CD4-positive, alpha-beta memory T cell (primary cell): ENCODE measurements at places on chromosomes 13 and 19.

GRCh38 chr13:51934461-51935087 is 72.8 kb downstream of the CCDC70 start:
- no peak for DNase-seq

DNA sequence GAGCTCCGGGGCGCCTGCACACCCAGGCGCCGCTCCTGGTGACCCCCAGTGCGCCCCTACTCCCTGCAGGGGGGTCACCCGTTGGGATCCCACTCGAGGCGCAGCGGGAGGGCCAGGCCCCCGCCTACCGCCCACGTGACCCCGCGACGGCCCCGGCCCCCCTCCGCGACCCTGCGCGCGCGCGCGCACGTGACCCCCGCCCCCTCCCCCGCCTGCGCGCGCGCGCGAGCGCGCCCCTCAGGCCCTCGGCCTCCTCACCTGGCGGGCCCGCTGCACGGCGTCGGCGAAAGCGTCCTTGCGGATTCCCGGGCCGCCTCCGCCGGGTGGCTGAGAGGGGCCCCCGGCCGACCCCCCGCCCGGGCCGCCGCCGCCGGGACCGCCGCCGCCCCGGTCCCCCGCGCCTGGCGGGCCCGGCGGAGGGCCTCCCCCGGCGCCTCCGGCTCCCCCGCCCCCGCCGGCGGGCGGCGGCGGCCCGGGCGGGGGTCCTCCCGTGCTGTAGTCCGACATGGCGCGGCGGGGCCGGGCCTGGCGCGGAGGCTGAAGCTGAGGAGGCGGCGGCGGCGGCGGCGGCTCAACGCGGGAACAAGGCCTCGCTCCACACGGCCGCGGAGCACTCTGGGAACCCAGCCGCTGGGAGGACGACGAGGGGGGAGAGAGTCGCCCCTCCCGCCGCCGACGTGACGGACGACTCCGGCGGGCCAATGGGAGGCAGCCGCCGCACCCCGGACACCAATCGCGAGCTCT is at the start of gene KHSRP:
TSS of gene KHSRP (minus strand) at position 617 of the 744 bp plus-strand sequence. CDS start at position 507, 110 bp downstream.
- no peak for DNase-seq

DNA sequence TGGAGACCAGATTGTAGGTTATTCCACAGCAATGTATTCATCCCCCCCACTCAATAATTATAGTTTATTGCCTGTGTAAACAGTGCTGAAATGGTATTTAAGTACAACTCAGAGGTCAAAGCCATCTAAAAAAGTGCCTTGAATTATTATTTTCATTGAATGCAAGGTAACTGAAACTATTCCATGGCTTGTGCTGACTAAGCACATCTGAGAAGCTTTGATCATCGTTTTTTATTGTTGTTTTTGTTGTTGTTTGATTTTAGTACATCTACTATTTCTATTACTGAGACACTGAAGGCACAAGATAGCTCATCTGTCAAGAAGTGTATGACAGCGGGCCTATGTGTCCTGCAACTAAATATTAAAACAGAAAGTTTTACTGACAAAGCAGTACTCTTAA is 308.0 kb downstream of the OXGR1 start:
- no peak for DNase-seq

DNA sequence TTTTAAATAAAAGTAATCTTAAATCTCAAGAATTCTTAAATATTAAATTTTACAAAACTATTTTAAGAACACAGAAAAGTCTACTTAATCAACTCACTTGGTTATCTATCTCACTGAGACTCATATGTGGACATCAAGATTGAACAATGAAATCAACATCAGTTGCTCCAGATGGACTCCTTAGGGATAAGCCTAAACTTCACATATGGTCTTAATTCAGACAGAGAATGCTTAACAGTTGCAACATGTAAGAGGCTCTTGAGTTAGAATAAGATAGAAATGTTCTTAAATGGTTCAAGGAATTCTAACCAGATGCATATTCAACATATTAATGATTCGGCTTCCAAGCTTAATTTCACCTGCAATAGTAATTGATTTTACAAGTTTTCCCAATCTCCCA is 1730.9 kb downstream of the PCDH9 start:
- DNase-seq, result no peak

DNA sequence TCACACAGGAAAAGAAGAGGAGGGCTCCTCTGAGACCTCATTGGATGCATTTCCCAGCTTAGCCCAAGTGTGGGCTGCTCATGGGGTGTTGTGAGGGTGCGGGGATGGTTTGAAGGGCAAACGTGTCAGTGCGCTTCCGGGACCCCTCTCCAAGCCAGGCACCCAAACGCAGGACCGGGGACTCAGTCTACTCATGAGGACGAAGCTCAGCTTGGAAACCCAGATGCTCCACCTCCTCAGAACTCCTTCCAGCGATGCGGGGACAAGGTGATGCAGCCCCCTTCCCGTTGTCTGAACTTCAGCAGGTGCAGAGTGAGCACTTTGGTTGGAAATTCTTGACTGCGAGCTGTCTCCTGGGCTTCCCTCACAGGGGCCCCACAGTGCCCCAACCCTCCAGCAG is 33.1 kb upstream of the MTIF3 start:
- no peak for DNase-seq

DNA sequence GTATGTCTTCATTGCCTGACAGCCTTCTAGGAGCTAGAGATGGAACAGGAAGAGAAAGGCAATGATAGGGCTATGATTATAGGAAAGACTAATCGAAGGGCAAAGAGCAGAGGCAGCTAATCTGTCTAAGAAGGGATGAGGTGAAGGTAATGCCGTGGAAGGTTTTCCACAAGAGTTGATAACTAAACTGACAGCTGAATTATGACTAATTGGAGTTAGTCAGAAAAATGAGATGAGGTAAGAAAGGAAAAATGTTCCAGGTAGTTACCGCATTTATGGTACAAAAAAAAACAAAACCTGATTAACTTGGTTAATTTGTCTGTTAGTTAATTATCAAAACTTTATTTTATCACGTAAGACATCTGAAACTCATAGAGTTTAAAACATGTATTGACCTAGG is 260.3 kb downstream of the SLITRK6 start:
- DNase-seq, result no peak

DNA sequence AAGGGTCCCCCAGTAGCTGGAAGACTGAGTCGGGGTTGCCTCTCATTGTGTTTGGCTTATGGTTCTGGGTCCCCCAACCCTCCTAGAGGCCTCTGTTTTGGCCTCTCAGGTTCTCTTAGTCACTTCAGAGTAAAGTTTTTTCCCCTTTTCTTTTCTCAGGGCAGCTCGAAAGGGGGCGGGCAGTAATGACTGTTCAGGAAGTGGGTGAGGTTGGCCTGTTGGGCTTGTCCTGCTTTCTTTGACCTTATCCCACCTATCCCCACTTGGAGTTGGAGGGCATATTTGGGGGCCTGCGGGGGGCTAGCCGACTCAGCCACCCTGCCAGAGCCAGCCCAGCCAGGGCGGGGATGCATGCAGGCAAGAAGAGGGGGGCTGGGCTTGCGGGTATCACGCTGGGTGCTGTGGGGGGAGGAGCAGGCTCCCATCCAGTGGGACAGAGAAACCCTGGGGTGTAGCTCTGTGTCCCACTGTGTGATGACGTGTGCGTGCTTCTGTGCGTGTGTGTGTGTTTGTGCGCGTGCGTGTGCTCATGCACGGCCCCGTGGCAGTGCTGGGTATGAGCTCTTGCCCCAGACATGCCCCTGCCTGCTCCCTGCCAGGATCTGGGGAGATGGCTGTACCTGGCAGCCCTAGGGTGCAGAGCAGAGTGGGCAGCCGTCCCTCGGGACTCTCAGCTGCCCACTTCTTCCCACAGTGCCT is 1.4 kb downstream of the CIC start:
- peak; percentile 80 for DNase-seq

- no peak for DNase-seq
These were observed 6.8 kb upstream of the CCDC124 start for GRCh38 chr19:17926044-17926443.

DNA sequence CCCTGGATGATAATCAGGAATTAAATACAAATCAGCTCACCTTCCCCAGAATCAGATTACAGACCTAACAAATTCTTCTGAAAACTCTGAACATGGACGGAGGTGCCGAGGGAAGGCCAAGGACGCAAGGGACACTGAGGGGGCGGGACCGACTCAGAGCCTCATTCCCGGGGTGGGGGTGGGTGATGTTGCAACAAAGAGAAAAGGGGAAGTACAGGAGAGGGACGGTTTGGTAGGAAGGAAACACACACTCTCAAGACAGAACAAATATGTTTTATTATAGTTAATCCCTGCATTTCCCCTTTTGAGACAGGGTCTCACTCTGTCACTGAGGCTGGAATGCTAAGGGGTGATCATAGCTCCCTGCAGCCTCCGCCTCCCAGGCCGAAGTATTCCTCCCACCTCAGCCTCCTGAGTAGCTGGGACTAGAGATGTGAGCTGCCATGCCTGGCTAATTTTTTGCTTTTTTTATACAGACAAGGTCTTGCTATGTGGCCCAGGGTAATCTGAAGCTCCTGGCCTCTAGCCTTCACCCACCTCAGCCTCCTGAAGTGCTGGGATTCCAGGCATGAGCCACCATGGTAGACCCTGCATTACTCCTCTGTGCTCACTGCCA is 786 bp upstream of the LILRA2 start:
- no peak for DNase-seq

DNA sequence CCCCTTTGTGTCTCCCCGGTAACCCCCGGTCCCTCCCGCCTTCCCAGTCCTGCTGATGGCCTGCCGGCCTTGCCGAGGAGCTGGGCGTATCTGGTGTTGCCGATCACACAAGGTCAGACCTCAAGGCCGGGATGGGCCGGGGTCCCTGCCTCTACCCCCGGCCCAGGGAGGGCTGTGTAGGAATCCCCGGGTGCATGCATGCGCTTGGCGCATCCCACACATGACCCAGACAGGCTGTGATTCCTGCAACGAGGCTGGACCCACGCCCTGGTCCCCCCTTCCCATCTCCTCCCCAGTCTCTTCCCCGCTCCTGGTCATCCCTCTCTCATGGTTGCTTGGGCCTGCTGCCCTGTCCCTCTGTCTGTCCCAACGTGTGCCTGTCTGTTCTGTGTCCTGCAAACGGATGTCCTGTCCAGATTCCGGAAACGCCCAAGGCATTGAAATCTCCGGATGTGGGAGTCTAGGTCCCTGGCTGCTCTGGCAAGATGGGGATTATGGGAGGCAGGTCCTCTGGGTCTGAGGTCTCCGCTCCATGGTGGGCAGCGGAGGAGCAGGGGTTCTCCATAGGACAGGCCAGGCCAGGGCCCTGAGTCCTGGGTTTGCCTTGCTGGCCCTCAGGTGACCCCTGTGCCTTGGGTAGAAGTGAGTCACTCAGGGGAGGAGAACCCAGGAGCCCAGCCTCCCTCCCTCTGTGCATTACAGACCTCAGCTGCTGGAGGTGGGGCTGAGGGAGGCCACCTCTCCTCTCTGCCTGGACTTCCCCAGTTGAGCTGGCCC is 1.6 kb downstream of the PKN1 start:
- no peak for DNase-seq

DNA sequence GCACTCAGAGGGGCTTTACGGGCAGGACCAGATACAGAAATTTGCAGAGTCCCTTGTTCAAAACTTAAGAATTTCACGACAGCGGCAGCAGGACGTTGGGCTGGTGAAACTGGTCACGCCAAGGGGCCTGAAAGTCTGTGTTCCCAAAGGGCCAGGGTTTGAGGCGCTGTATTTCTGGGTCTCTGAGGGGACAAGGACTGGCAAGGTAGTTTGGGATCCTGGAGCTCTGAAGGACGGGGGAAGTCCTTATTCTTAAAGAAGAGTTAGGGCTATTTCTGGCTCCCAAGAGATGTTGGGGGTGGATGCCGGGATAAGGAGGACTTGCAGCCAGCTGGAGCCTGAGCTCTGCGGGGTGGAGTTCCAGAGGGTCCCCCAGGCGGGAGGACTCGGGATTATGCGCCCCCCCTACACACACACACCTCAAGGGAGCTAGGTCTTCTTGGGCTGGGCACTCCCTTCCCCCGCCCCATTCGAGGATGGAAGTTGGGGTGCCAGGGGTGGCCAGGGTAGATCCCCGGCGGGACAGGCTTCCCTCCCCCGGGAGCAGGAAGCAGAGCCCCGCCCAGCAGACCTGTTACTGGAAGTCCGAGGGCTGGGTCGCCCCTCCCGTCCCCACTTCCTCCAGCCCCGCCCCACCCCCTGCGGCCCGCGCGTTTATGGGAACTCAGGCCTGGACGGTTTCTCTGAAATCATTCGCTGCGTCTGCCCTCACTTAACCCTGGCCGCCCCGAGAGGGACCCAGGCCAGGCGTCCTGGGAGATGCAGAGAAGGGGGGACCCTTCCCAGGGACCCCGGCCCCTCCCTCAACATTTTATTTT is 5.6 kb downstream of the BCL3 start:
- DNase-seq, result peak; percentile 40

GRCh38 chr19:30696514-30696913 is 324.3 kb downstream of the ZNF536 start:
- DNase-seq, result no peak

DNA sequence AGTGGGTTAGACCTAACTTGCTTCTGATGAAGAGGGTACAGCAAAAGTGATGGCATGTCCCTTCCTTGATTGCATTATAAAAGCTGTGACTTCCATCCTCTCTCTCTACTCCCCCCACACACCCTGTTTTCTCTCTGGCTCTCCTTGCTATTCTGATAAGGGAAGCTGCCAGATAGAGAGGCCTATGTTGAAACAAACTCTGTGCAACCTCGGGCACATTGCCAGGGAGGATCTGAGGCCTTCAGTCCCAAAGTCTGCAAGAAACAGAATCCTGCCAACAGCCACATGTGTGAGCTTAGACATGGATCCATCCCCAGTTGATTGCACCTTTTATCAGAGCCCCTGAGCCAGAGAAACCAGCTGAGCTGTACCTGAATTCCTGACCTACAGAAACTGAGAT is 44.8 kb upstream of the ARGLU1 start:
- no peak for DNase-seq

DNA sequence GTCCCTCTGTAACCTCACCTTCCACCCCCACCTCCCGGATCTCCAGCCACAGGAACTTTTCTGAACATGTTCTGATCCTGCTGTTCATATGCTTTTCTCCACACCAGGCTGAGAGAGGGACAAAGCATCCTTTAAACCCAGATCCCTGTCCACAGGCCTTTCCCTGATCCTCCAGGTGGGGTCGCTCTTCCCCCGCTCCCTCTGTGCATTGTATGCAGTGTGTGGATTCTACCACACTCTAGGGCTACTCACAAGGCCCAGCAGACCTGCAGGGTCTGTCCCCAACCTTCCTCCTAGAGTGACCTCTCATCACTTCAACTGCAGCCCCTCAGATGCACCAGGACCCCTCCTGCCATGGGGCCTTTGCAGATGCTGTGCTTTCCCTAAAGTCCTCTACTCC is 1200.6 kb downstream of the UQCRFS1 start:
- no peak for DNase-seq

DNA sequence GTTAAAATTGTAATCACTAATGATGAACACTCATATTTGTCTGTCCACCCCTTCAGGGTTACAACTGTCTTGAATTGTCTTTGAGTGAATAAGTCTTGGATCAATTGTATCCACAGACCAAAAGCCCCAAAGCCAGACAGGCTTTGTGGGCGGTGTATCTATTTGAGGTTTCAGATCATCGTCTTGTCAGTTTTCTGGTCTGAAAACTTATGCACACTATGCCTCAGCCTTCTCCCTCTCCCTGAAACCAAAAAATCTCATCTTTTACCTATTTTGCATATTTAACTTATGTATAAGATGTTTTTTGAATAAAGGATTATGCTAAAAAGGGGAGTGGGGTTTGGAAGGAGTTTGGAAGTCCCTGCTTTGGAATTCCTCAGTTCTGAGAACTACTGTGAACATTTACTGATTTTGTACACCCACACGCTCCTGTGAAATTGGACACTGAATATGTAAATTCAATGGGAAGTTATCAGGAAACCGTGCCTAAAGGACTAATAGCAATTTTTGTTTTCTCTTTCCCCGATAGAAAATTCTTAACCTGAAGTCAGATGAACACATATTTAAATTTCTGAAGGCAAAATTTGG is 52.1 kb downstream of the DPY19L3 start:
- DNase-seq, result no peak

- DNase-seq, result no peak
These were observed 17.9 kb upstream of the LILRB1 start for GRCh38 chr19:54612428-54612827.
